Stimulated activated CD4-positive, alpha-beta T cell treated with anti-CD3 and anti-CD28 coated beads, Interleukin-2, amount 100 ng/mL, for 4 hours (primary cell): ENCODE measurements at places on chromosomes 6 and 20.

DNA sequence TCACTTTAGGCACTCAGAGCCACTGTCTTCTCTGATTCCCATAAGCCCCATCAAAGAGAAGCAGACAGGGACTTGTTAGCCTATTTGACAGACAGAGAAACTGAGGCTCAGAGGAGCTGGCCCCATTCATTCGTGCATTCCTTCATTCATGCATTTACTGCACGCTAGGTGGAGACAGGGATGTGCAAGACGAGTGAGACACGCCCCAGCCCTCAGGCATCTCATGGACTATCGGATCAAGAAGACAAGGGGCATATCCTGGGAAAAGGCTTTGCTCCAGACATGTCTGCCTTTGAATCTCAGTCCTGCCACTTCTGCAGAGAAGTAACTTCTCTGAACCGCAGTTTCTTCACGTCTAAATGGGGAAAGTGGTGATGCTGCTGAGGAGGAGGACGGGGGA, 54.1 kb downstream of the BPIFB1 start:
- DNase-seq, result no peak

GRCh38 chr6:157809613-157810012, 13.4 kb upstream of the SNX9 start:
- DNase-seq, result no peak

DNA sequence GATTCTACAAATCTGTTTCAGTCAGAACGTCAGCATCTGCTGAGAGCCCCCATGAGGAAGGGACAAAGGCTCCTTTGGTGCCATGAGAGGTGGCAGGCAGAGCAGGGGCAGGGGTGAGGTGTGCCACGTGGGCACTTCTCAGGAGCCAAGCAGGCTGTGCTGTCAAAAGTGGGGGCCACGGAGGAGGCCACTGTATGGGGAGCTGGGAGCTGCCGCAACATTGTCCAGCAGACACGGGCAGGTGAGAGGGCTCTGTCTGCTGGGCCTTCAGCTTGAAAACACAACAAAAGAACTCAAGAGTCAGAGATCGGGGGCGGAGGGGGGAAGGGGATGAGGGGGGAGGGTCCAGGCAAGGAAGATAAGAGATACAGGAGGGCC, 21.6 kb upstream of the FOXP4 start:
- DNase-seq, result no peak

GRCh38 chr6:117534974-117535373, 52.5 kb downstream of the DCBLD1 start:
- no peak for DNase-seq

GRCh38 chr6:150099953-150100352, 31.0 kb upstream of the ULBP3 start:
- no peak for DNase-seq

DNA sequence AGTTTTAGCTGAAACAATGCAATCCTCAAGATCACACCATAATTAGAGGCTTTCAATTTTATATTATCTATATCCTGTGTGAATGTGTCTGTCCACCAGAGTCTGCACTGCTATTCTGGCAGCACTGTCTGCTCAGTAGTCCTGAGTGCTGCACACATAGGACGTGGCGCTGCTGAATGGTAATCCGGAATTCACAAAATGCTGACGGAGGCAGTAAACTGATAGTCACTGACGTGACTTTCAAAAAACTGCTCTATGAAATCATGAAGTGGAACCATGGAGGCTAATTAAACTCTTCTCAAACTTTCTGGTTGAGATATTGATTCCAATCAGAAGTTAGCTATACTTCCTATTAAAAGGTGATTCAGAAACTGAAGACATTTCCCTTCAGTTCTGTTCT, 190.8 kb upstream of the NOX3 start:
- DNase-seq, result no peak

GRCh38 chr6:113909224-113909856, 52.2 kb downstream of the MARCKS start:
- no peak for DNase-seq

- DNase-seq, result no peak
Observed at GRCh38 chr6:139588734-139589593, 214.5 kb upstream of the CITED2 start.

DNA sequence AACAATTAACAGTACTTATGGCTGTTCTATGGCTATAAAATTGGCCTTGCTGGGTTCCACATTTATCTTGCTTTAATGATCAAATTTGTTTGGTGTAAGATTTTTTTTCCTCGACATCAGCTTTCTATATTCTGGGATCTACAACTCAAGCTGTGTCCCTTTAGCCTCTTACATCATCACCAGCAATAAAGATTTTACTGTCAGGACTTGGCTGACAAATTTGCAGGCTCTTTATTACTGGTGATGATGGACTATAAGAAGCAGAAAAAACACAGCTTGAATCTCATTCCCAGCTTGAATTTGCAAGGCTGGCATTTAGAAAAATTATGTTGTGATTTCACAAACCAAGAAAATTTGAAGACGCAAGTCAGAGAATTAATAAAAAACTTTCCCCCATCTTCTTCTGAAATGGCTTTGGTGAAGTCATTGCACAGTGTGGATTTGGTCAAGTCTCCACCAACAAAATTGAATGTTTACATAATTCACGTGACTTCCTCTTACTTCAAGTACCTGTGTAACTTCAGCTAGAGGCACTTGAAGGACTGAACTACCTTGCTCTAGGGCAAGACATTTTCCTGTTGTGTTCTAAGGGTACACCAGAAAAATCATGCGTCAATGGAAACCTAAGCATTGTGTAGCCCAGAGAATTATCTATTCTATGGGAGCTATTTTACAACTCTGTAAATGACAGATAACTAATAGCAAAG, 175.0 kb downstream of the CBLN4 start:
- no peak for DNase-seq

DNA sequence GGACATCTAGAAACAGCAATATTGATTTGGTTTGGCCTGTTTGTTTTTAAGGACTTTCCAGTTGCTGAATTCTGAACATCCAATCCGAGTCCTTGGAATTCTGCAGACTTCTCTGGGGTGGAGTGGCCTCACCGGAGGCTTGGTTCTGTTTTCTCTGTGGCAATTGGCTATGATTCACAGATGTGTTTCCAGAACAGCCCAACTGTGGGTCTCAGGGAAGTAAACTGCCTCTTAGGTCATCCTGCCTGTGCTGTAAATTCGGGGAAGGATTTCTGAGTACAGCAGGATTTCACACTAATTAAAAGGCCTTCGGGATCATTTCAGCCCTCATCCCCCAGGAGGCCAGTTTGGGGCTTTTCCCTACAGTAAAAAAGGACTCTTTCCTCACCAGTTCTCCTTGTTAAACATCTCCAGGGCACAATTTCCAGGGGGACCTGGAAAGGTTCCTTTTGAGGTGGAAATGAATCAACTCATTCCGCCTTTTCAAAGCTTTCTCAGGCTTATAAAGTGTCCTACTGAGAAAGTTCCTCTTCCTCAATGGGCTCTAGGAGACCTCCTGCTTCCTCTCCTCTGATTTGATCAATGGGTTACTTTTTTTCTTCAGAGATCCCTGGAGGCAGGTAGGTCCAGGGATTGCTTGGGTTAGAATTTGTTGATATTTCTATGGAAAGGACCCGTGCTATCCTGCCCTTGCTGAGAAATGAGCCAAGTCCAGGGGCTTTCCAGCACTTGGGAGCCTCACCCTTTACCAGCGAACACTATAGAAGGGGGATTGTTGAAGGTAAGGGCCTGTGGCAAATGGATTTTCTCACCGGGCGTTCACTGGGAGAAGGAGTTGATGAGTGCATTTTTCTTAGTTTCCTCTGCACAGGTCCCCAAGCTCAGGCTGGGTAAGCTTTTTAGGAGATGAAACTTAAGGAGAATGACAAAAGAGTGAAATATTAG, 114.6 kb downstream of the CLIC5 start:
- no peak for DNase-seq

DNA sequence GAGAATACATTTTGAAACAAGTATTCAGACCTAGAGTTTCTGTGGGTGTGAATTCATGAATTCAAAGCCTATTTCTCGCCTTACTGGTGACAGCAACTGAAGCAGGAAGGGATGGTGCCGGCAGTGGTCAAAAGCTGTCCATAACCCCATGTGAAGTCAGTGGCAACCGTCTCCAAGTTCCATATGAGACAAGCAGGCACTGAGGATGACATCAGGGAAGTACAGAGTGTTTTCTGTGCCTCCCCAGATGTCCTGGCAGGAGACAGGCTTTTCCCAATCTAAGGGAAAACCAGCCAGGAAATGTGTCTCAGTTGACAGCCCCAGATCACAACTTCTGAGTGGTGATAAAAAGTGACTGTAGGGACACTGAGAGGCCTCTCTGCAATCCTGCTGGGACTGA, 66.6 kb downstream of the HIVEP2 start:
- DNase-seq, result no peak

GRCh38 chr6:54428431-54428830, 120.2 kb downstream of the TINAG start:
- DNase-seq, result no peak

DNA sequence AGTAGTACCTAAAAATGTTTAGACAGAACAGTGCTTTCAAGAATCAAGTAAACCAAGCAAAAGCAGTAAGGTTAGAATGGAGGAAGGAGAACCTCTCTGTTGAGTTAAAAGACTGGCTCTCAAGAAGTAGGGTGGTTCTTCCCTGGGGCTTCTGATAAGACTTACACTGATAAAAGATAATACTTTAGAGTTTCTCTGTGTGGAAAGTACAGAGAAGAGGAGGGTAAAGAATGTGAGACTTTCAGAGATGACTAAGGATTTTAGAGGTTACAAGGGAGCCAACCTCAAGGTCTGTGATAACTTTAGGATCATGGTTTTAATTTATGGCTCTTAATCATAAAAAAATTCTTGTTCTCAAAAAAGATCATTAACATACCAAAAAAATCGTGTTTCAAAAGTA, 30.9 kb upstream of the ALDH8A1 start:
- DNase-seq, result no peak

DNA sequence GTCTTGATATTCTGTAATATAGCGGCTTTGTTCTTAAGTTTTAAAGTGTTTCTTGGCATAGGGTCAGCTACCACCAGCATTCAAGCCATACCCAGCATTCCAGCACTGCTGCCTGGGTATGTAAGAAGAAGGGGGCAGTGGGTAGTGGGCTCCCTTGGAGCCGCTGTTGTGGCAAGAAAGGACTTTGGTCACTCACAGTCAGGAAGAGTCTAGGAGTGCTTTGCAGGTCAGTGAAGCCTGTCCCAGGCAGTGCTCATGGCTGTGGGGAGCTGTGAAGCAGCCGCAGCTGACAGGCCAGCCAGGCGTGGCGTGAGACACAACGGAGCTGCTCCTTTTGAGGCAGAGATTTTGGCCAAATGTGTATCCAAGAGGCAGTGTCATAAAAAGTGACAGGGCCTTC, 512.0 kb downstream of the CDKAL1 start:
- DNase-seq, result no peak

DNA sequence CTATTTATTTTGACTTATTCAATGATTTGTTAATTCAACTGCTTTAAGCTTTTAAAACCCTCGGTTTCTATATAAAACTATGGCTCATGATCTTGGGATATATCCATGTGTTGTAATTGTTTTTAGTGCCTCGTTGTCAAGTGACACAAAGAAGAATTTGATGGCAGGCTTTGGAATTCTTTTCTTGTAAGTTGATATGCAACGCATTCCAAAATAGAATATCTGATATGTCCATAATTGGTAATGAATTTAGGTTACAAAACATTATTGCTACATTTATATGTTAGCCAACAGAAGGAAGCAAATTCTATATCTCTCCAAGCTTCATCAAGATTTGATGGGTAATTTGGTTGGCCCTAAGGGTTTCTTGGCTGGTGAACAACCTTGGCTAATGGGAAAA, 220.4 kb upstream of the RIMS1 start:
- no peak for DNase-seq

GRCh38 chr20:2578475-2579192, 42.3 kb downstream of the TMC2 start:
- DNase-seq, result no peak

DNA sequence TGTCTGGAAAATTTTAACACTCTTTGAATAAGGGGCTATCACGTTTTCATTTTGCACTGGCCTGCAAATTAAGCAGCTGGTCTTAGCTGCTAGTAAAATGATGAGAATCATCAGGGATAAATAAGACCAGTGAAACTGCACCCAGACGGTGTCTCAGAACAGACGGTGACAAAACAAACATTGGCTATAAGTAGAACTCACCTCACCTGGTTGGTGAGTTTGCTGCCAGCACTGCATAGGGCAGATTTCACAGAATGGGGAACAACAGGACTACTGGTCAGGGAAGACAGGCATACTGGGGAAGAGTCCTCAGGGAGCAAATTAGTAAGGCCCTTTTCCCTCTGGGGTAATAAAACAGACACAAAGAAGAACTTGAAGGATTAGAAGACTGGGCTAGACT, 175.9 kb upstream of the CITED2 start:
- DNase-seq, result no peak

DNA sequence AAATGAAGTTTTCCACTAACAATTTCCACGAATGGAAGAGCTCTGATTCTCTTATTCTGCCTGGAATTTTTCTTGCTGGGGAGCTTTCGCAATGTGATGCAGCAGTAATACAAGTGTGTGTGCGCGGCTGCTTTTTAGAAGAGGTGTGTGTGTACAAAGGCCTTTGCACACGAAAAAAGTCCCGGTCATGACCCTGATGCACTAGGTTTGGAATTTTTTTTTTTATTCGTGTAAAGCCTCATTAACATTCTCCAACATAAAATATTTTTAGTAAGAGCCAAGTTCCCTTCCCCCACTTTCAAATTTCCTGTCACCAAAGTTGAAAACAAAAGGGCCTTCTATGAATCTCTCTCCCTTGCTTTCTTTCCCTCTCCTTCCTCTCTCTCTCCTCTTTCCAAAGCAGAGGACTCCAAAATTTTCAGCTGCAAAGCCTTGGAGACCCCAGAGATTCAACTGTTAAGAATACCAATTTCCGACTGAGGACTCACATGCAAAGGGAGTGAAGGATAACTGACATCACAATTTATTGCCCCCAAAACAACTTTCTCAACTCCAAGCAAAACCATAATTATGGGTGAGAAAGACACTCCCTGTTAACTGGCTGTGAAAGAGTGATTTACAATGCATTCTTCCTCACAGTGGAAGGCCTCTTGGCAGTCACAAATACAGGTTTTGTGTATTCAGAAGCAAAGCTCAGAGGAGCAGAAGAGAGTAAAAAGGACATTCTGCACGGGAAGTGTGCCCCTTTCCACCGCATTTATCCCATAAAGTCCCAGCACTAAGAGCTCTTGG, 421.2 kb upstream of the JARID2 start:
- no peak for DNase-seq

DNA sequence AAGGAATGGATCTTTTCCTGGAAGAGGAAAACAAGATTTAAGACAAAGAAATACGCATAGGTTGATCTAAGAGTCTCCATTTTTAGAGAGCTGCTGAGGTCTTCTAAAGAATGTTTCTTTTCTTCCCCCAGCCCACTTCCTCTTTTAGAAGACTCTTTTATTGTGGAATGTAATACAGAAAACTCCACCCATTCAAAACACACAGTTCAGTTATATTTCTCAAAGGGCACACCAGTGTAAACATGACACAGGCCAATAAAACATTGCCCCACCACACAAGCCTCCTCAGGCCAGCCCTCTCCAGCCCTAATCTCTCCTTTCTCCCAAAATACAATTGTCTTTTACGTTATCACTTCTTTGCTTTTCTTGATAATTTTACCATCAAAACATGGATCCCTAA, 42.8 kb downstream of the SLC35B3 start:
- DNase-seq, result no peak

- no peak for DNase-seq
Observed at GRCh38 chr6:43149265-43149664, 21.8 kb upstream of the SRF start.

- no peak for DNase-seq
Observed at GRCh38 chr6:98787961-98788360, 46.4 kb upstream of the POU3F2 start.

- DNase-seq, result no peak
Observed at GRCh38 chr20:51511861-51512619, 30.5 kb downstream of the NFATC2 start.
